GM12878 (cell line): ENCODE measurements at places on chromosomes 3 and 15. TPM values are rescaled to one million over a fixed set of nuclear protein-coding genes. Genes with fewer than 3 reads are reported as not detected.

The DAZL gene
- 0.23 and 0.48 TPM in 2 replicates for polyA plus RNA-seq

The PLAAT1 gene
- not detected in 2 replicates for polyA plus RNA-seq

The STRA6 gene
- polyA plus RNA-seq: 8.4 and 8.8 TPM in 2 replicates

The NGLY1 gene
- polyA plus RNA-seq: 67.6 and 73.5 TPM in 2 replicates

The ERC2 gene
- polyA plus RNA-seq: 0.12 TPM in 1 of 2 replicates, not detected in the other

The LDHAL6B gene
- polyA plus RNA-seq: 0.20 and 0.66 TPM in 2 replicates

The RAB6B gene
- 0.09 and 0.22 TPM in 2 replicates for polyA plus RNA-seq

The CRABP1 gene
- polyA plus RNA-seq: 0.21 TPM in 1 of 2 replicates, not detected in the other

The PLA2G4E gene
- polyA plus RNA-seq: not detected in 2 replicates

The DLL4 gene
- polyA plus RNA-seq: 0.09 TPM in 1 of 2 replicates, not detected in the other

The FOXL2 gene
- not detected in 2 replicates for polyA plus RNA-seq

The FOXB1 gene
- not detected in 2 replicates for polyA plus RNA-seq

The EFCC1 gene
- not detected in 2 replicates for polyA plus RNA-seq

The MYH15 gene
- 0.06 TPM in 1 of 2 replicates, not detected in the other for polyA plus RNA-seq

The SV2B gene
- 1.1 and 1.6 TPM in 2 replicates for polyA plus RNA-seq

The AZI2 gene
- polyA plus RNA-seq: 33.4 and 35.2 TPM in 2 replicates

The IL16 gene
- polyA plus RNA-seq: 34.3 and 36.0 TPM in 2 replicates

The CCDC33 gene
- polyA plus RNA-seq: 4.4 and 4.7 TPM in 2 replicates

The CCR1 gene
- 3.2 and 3.6 TPM in 2 replicates for polyA plus RNA-seq

The SLC51B gene
- polyA plus RNA-seq: 0.19 TPM in 1 of 2 replicates, not detected in the other

The NCKIPSD gene
- 14.9 and 17.2 TPM in 2 replicates for polyA plus RNA-seq

The FSTL1 gene
- 0.44 and 0.85 TPM in 2 replicates for polyA plus RNA-seq

The TAGLN3 gene
- 0.19 and 0.52 TPM in 2 replicates for polyA plus RNA-seq

The ACTC1 gene
- 1.3 and 1.6 TPM in 2 replicates for polyA plus RNA-seq
